ENCODE measurements at places on chromosomes 5 and 9.

DNA sequence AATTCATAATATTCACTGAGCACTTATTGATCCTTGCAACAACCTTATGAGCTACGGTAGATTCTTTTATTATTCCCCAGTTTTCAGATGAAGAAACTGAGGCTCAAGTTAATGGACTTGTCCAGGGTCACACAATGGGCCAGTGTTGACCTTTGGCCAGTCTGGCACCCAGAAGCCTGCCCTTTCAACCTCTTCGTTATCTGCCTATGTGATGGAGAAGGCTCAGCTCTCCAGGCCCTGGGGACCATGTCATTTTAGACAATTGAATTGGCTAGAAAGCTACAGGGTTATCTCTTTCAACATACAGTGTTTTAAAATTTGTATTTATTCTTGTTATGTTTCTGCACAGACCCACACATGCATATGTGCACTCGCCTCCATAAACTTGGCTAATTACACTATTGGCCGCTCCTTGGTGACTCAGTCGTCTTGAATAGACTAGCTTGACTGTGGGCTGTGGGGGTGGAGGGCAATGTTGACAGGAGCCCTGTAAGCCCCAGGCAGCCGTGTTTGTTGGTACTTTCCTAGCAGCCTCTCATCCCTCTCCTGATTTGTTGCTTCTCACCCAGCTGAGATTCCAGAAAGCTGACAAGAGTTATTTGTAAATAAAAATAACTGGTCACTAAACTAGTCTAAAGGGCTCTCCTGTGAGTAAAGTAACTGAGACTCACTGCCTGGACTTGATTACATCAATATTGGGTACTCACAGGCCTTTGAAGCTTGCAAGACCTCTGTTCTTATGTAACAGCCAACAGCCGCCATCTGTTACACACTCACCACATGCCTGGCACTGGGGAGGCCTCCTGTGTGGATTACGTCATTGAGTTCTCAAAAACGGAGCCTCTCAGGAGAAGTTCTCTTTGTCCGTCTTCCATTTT lies 8.5 kb upstream of the ANGPTL2 start:
- no peak for DNase-seq

GRCh38 chr5:95777441-95777840 lies 45.1 kb downstream of the GLRX start:
- DNase-seq: no peak

DNA sequence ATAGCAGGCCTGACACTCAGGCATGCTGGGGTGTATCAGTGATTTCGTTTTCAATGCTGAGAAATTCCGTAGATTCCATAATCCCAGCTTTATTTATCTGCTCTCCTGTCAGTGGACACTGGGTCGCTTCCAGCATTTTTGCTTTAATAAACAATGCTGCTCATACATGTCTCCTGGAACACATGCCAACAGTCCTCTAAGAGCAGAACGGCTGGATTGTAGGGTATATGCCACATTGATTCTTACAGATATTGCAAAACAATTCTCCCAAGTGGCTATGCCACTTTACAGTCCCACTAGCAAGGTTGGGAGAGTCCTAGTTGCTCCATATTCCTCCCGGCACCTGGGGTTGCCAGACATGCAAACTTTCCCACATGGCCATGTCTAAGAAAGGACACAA lies 81.9 kb downstream of the RAPGEF1 start:
- DNase-seq: no peak

GRCh38 chr9:21801683-21802417 lies 586 bp upstream of the MTAP start:
- no peak for DNase-seq

DNA sequence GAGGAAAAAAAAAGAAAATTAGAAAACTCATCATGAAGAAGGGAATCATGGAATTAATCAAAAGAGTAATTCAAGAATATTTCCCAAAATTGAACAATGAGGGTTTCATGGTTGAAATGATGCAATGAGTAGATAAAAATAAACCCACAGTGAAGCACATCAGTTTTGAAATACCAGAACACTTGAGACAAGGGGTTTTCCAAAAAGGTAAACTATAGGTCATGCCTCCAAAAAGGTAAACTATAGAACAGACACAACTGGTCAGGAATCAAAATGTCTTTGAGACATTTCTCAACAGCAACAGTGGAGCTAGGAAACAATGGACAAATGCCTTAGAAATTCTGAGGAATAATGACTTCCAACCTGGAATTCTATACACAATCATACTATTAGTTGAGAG lies 60.2 kb upstream of the PCSK5 start:
- no peak for DNase-seq

DNA sequence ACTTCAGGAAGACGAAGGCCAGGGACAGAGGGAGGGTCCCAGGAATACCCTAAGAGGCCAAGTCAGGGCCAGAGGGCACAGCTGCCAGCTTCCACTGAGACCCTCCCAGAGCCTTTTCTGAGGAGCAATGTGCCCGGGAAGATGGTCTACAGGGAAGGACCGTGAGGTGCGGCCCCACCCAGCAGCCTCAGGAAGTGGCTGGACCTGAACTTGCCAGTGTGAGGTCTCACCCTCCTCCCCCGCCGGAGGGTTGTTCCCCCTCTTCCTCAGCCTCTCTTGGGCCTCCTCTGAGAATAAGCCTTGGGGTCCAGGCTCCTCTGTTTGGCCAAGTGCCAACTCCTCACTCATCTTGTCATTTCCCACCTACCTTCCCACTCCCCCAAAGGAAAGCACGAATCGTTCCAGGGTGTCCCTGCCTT lies 13.4 kb upstream of the SLC25A51 start:
- DNase-seq: no peak
